ENCODE measurements at places on chromosomes 3 and 15. TPM values are rescaled to one million over a fixed set of nuclear protein-coding genes. Genes with fewer than 3 reads are reported as not detected.

DNA sequence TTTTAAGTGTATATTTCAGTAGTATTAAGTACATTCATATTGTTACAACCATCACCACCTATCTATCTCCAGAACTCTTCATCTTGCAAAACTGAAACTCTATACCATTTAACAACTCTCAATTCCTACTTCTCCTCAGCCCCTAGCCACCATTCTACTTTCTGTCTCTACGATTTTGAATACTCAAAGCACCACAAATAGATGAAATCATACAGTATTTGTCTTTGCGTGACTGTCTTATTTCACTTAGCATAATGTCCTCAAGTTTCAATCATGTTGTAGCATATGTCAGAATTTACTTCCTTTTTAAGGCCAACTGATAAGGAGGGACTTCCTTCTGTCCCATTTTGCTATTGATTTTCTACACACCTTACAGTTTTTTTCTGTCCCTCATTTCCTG lies 593.3 kb downstream of the FHIT start:
- no peak for DNase-seq

DNA sequence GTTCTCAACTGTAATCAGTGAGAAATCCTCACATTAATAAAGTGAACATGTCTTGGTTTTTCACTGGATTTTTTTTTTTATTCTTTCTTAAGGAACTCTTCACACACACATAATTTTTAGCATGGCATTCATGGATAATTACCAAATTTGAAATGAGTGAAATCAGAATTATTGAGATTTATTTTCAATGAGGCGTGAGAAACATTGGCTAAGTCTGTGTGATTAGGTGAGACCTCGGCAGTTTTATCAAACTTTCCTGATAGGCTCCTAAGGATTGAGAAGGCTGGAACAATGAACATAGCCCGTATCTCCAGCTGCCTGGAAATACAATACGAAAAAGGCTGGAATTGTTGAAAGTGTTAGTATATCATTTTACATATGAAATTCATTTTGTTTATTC lies 35.5 kb downstream of the MDFIC2 start:
- DNase-seq, result no peak

DNA sequence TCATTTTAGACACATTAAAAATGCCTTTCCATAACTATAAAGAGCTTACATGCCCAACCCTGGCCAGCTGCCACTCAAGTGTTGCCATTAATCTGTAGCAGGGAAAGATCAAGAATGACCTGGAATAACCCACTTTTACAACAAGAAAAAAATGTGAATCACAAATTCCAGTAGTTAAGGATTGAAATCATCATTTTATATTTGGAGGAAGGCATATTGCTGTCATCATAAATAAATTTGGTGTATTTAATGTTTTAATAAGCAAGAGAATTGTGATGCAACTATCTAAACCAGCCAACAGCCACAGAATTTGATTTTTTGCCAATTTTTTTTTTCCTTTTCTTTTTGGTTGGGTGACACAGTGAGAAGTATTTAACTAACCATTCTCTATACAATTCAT lies 240.0 kb upstream of the SEMA6D start:
- DNase-seq, result no peak

DNA sequence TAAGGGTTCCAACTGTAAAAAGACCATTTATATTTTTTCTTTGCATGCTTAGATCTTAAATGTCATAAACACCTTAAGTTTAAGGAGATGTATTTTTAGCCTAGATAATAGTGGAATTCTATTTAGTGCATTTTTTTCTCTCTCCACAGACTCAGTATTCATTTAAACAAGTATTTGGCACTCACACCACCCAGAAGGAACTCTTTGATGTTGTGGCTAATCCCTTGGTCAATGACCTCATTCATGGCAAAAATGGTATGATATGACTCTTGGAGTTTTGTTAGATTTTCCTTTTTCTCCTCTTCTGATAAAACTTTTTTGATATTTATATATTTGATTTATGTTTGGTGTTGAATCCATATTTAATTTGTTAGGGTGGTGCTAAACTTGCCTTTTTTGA lies 7.3 kb downstream of the KIF23 start:
- no peak for DNase-seq

- no peak for DNase-seq
Measured at GRCh38 chr3:157573281-157573680, 70.1 kb upstream of the VEPH1 start.

DNA sequence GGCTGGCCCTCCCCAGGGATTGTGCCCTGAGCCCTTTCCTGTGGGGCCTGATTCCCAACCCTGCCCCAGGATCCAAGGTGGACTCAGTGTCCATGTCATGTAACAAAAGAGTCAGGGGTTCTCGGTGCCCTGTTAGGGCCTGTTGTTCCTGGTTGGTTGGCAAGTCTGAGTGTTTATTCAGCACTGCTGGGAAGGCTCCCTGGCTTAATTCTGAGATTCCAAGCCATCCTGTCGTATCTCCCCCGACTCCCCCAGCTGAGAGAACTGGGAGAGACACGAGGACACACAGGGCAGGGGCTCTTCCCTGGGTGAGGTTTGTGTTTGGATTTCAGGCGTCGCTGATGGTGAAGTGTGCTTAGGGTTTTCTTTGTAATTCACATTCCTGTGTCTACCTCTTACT lies 78.3 kb downstream of the EEFSEC start:
- no peak for DNase-seq

DNA sequence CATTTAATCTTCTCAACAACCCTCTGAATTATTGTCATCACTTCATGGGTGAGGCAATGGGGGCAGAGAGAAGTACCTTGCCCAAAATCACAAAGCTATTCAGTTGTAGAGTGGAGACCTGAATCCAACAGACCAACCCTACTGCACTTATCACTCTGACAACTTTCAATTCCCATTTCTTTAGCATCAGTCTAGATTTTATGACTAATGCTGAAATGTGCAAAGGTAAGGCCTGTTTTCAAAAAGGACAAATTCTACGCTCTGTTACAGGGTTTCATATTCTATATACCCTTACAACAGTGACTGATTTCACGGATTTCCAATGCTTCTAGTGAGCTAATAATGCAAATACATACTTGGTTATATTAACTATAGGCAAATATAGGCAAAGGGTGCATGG lies 286.0 kb downstream of the ADAMTS17 start:
- DNase-seq, result no peak

DNA sequence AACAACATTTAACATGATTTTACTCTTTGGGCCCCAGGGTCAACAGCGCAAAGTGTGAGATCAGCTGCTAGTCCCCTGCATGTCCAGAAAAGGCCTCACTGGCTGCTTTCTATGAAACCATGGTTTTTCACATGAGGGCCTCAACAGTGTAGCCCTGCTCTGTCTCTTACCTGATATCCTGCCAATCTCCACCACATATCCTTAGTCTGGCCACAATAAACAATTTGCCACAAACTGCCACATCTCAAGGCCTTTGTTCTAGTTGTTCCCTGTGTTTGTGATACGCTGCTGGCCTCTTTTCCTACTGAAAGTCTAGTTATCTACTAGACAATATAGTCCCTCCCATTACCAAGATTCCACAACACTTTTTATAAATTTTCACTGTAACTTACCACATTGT lies 17.7 kb downstream of the VPS39 start:
- DNase-seq, result no peak

- DNase-seq, result no peak
Measured at GRCh38 chr15:74845581-74845980, 2.6 kb upstream of the ULK3 start.

GRCh38 chr15:66590435-66590834 lies 24.6 kb upstream of the LCTL start:
- no peak for DNase-seq

DNA sequence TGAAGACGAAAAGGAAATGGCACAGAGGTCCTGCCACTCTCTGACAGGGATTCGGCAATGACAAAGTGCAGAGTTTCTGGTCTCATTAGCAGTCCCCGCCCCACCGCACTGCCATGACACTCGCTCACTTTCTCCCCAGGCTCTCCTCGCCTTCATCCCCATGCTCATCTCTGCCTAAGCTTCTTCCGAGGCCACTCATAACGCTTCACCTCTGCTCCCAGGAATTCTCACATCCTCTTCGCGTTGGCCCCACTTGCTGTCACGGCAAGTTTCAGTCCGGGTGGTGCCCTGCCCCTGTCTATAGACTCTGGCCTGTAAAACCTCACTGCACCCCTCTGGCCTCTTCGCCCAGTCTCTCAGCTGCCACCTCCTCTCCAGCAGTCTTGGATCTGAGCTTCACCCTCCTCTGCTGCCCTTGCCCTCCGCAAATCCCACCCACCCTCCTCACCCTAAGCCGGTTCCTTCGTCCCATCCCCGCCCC lies 654 bp downstream of the RUBCN start:
- no peak for DNase-seq

- DNase-seq, result no peak
Measured at GRCh38 chr3:119507404-119507803, 9.1 kb downstream of the TIMMDC1 start.

DNA sequence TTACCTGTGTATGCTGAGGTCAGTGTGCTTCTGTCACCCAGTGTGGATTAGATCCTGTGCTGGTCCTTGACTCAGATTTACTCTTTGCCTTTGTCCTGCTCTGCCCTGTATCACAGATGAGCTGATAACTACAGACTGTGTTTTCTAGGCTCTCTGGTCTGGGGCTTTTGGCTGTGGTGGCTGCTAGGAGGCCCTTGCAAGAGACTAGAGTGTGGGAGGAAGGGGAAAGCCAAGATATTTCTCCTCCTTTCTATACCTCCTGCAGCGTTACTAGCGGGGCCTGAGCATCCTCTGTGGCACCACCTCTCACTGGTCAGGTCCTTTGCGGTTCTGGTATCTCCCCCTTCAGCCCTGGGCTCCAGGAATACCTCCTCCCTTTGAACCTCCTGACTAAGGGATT lies 282.3 kb upstream of the TBC1D5 start:
- no peak for DNase-seq

- no peak for DNase-seq
Measured at GRCh38 chr3:160053048-160053391, 64.4 kb downstream of the IL12A start.

- no peak for DNase-seq
Measured at GRCh38 chr15:56775641-56776040, 42.3 kb upstream of the ZNF280D start.

DNA sequence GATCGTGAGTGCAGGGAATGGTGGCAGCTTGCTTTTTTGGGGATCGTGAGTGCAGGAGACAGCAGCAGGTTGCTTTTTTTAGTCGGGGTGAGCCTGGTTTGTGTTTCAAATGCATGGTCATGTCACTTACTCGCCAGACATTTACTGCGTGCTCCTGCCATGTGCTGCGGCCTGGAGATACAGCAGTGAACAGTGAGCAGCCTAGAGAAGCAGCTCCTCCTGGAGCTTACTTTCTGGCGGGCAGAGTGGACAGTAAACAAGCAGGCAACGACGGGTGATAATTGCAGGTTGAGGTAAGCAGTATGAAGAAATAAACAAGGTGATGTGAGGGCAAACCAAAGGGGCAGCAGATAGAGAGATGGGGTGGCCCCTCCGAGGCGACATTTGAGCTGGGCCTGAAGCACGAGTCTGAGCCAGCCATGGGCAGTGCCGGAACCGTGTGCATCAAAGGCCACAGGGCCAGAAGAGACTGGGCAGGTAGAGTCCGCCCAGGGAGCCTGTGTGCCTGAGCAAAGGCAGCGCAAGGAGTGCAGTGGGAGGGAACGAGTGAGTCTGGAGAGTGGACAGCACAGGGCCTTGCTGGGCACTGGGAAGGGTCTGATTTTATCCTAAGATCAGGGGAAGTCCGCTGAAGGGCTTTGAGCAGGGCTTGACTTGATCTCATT lies 57.3 kb upstream of the RASA2 start:
- no peak for DNase-seq

DNA sequence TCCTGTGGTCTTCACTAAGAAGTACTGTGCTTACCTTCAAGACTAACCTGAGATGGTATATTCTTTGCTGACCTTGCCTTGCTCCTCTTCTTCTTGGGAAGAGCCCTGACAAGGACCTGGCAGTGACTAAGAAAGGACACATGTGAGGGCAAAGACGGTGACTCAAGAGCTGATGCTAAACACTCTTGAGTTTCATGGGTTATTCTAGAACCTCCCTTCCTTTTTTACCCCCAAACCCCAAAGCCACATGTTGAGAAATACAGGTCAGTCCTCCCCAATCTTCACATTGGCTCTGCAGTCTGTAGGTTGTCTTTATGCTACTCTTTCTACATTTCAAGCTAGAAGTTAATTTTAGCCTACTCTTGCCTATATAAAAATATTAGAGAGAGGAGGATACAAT lies 200.6 kb downstream of the SEMA6D start:
- no peak for DNase-seq

- DNase-seq, result no peak
Measured at GRCh38 chr15:86021281-86022264, 58.1 kb upstream of the AGBL1 start.

- no peak for DNase-seq
Measured at GRCh38 chr3:129118745-129119144, 2.9 kb downstream of the RAB43 start.

DNA sequence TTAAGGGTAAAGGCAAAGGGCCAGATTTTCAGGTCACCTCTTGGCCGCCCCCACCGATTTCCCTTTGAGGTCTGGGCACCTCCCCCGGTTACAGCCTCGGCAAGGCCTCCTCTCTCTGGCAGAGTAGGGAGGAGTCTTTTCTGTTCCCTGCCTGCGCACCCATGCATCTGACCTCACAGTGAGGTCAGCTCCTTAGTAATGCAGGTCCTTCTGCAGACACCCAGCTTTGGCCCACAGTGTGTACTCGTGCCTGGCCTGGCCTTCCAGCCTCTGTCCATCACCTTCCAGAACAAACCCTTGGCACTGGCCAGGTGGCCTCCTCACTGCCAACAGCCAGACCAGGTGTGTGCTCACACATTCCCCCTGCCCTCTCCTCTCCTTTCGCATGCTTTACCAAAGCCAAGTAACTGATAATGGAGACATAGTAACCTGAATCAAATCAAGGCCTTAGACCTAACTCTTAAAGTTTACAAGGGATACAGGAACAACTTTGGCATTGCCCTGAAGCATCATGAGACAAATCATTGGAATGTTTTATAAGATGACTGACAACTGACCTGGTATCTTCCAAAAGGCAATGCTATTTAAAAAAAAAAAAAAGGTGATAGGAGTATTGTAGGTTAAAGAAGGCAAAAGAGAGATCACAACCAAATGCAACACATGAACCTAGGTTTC lies 61.3 kb downstream of the CORO2B start:
- no peak for DNase-seq

The KBTBD13 gene
- 0.19 TPM for polyA plus RNA-seq

The GPR62 gene
- 0.32 TPM for polyA plus RNA-seq

The POU1F1 gene
- not detected for polyA plus RNA-seq

The ZBTB47 gene
- 48.2 TPM for polyA plus RNA-seq

The SLC22A13 gene
- polyA plus RNA-seq, result not detected

The AMOTL2 gene
- 49.6 TPM for polyA plus RNA-seq

The CPN2 gene
- 0.06 TPM for polyA plus RNA-seq

The SAMMSON gene
- polyA plus RNA-seq, result 0.75 TPM

The OR5K2 gene
- not detected for polyA plus RNA-seq

The PGBD4 gene
- 0.96 TPM for polyA plus RNA-seq

The GLDN gene
- 1.5 TPM for polyA plus RNA-seq

The RBPMS2 gene
- polyA plus RNA-seq, result 90.9 TPM

The HESX1 gene
- polyA plus RNA-seq, result 1.1 TPM

The GASK1A gene
- polyA plus RNA-seq, result 10.5 TPM

Data from urinary bladder (tissue), 4 donors.